ENCODE measurements at places on chromosomes 1 and 21. TPM values are rescaled to one million over a fixed set of nuclear protein-coding genes. Genes with fewer than 3 reads are reported as not detected.

The GJA9 gene
- 0.09 TPM for total RNA-seq

The TRPM2 gene
- 0.08 TPM for total RNA-seq

The NUDT4B gene
- total RNA-seq: 72.0 TPM

The IGSF5 gene
- total RNA-seq: not detected

The ASPM gene
- total RNA-seq: 52.4 TPM

The NID1 gene
- 26.7 TPM for total RNA-seq

The PKP1 gene
- total RNA-seq: under 0.01 TPM

The LCE5A gene
- not detected for total RNA-seq

The PIGK gene
- 20.0 TPM for total RNA-seq

The DAB1 gene
- total RNA-seq: 0.45 TPM

The JAM2 gene
- total RNA-seq: 3.0 TPM

The ZBTB37 gene
- 11.3 TPM for total RNA-seq

The CAMTA1 gene
- 91.9 TPM for total RNA-seq

The U2AF1 gene
- 18.7 TPM for total RNA-seq

The KCNE1 gene
- 0.74 TPM for total RNA-seq

The HPDL gene
- total RNA-seq: 1.4 TPM

The C1orf226 gene
- not detected for total RNA-seq

The AIRE gene
- not detected for total RNA-seq

The TRABD2B gene
- 0.16 TPM for total RNA-seq

The TNFRSF18 gene
- not detected for total RNA-seq

The GNAT2 gene
- total RNA-seq: 0.18 TPM

The PRXL2B gene
- 23.0 TPM for total RNA-seq

The OR2L2 gene
- total RNA-seq: not detected

The CELA3B gene
- not detected for total RNA-seq

The SPRR2B gene
- total RNA-seq: not detected

The CHRM3 gene
- not detected for total RNA-seq

The ARPC5 gene
- total RNA-seq: 112 TPM

The CD52 gene
- not detected for total RNA-seq

The MPZ gene
- total RNA-seq: 1.2 TPM

The ANKRD45 gene
- total RNA-seq: 0.82 TPM

The SPRR1A gene
- not detected for total RNA-seq

The HORMAD1 gene
- not detected for total RNA-seq

The C1orf87 gene
- not detected for total RNA-seq

The F5 gene
- total RNA-seq: 0.16 TPM

The GCSAML gene
- not detected for total RNA-seq

The SLC22A15 gene
- 7.2 TPM for total RNA-seq

The PTPN22 gene
- 0.99 TPM for total RNA-seq

The BRINP3 gene
- 2.3 TPM for total RNA-seq

The OR2G6 gene
- not detected for total RNA-seq

The HEYL gene
- total RNA-seq: not detected

The FPGT gene
- 7.7 TPM for total RNA-seq

The PTGS2 gene
- 15.0 TPM for total RNA-seq
